NCI-H1930 (cell line): ENCODE measurements at places on chromosomes 2 and 18.

- DNase-seq, result no peak
Measured at GRCh38 chr18:53943326-53943860, 281.1 kb downstream of the MBD2 start.

DNA sequence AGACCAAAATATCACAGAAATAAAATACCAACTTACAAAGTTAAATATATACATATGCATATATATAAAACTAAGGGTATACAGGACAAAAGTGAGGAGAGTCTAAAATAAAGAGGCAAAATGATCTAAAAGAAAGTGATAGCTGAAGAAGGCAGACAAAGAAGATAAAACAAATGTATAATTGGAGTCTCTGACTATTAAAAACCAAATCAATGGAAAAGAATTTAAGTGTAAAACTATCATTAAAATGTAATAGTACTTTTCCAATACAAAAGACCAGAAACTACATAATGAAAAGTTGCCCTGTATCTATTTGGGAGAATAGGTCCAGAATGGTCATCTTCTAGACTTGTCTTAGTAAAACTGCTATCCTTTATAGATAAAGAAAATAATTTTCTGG lies 267.4 kb upstream of the KLHL14 start:
- no peak for DNase-seq

DNA sequence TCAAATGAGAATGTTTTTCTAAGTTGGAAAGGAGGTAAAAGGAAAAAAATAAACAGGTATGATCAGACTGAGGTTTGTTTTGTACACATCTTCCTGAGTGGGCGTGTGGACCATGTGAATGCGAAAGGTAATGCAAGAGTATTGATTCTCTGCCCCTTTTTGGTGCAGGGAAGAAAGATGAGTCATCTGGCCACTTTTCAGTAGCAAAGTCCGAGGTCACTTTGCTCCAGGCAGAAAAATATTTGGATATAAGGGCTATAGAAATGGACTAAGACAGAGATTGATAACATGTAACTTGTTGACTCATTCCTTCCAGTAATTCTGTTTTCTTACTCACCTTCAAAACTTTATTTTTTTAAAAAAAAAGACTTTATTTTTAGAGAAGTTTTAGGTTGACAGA lies 130.5 kb downstream of the DSEL start:
- DNase-seq, result no peak

GRCh38 chr2:49248506-49248905 lies 94.2 kb upstream of the FSHR start:
- DNase-seq, result no peak

DNA sequence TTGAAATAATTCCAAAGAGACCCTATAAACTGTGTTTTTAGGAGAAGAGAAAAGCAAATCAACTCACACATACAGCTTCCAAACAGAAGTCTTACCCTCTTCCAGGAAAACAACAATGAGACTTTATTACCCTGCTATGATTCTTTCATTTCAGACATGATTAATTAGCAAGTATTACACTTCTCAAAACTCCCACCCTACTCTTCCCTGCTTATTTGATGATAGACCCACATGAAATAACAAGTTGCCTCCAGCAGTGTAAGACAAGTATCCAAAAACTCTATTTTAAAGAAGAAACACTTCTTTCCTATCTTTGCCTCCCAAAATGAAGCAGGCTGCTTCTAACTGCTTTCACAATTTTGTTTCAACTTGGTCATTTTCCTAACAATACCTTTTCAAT lies 4.1 kb downstream of the FIGN start:
- DNase-seq, result no peak

- DNase-seq, result no peak
Measured at GRCh38 chr2:1663621-1664020, 80.7 kb downstream of the PXDN start.
